Omental fat pad (tissue), 4 donors: ENCODE measurements at places on chromosomes 7 and 10. TPM values are rescaled to one million over a fixed set of nuclear protein-coding genes. Genes with fewer than 3 reads are reported as not detected.

Gene BAMBI
- 6.9 TPM for total RNA-seq

Gene ZP3
- 2.6 TPM for total RNA-seq

- DNase-seq: no peak
Observed at GRCh38 chr7:66640802-66641525, 12.3 kb downstream of the KCTD7 start.

GRCh38 chr10:43206391-43207235, 60.3 kb downstream of the RASGEF1A start:
- no peak for DNase-seq

DNA sequence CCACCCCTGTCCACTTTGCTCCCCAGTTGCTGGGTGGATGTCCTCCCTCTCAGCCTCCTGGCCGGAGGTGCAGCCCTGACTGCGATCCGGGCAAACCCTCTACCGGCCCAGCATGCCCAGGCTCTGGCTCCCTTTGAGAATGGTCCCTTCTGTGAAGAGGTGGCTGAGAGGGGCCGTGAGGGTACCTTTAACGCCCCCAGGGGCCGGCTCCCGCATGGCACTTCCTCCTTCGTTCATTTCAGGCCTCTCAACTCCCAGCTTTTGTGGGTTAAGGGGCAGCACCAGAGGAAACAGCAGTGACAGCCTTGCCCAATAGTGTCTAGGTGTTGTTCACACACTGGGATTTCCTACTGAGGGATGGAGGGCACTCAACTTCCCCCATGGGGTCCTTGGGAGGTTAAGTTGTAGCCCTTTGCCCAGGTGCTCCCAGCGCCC, 33.2 kb upstream of the HABP2 start:
- DNase-seq: no peak
